ENCODE measurements at places on chromosomes 6 and 20.

DNA sequence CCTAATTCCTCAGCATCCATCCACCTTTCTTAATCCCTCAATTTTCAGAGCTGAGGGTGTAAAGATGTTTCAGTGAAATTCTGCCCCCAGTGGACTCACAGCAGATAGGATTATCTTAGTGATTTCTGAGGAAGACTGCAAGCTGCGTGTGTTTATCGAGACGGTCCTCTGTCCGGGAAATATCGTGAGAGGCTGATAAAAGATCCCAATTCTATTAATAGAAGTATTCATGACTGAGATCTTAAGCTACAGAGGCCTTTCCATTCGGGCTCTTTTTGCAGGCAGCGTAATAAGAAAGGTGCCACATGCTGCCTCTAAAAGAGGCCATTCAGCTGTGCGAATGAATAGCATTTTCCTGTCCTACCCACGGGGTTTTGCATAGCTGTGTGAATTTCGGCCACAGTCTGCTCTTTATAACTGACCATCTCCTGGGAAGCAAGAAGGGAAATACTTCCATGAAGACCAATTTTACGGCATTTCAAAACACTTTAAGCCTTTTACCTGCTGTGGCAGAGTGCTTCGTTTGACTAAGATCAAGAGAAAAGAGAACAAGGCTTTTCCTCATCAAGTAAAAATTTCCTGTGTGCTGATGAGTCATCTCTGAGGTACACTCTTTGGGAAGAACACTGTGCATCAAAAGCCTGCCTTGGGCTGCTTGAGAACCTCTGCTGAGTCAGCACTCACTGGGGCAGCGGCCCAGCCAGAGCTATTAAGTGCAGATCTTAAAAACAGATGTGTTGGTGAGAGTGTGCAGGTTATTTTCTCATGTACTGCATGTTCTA is 208.8 kb downstream of the ARHGAP18 start:
- DNase-seq: peak; percentile 43

- DNase-seq: no peak
Observed at GRCh38 chr6:45201484-45201883, 126.6 kb upstream of the RUNX2 start.

- DNase-seq: no peak
Observed at GRCh38 chr20:63093966-63094766, 87.4 kb upstream of the BHLHE23 start.

- no peak for DNase-seq
Observed at GRCh38 chr6:48641544-48641943, 530.5 kb upstream of the PTCHD4 start.

DNA sequence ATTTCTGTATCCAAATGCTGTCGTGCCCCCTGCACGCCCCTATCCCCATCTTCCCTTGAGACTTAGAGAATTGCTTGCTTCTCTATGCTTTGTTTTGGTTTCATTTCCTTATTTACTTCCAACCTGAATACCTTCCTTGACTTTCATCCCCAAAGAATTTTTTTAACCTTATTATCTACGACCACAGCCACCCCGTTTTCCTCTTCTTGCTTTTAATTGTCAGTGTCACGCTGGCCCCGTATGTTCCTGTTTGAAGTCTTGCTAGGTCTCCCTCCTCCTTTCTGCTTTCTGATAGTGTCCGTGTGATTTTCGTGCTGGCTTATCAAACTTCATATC is 40.1 kb downstream of the RNF217 start:
- DNase-seq: no peak

- DNase-seq: no peak
Observed at GRCh38 chr6:114581293-114581692, 238.5 kb upstream of the HS3ST5 start.

DNA sequence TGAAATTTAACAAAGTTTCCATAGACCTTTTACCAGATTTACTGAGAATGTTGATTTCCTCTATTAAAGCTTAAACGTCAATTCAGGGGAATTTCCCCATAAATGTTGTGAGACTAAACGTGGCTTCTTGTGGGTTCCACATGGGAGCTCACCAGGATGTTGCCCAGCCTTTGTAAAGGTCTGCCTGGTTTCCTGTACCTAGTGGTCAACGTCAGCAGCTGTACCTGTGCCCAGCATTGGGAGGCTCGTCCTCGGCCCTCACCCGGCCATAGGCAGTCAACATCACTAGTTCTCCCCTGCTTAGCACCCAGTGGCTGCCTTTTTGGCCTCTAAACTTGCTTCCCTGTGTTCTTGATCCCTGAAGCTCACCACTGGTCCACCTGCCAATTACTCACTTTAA is 22.1 kb upstream of the CD83 start:
- DNase-seq: no peak

DNA sequence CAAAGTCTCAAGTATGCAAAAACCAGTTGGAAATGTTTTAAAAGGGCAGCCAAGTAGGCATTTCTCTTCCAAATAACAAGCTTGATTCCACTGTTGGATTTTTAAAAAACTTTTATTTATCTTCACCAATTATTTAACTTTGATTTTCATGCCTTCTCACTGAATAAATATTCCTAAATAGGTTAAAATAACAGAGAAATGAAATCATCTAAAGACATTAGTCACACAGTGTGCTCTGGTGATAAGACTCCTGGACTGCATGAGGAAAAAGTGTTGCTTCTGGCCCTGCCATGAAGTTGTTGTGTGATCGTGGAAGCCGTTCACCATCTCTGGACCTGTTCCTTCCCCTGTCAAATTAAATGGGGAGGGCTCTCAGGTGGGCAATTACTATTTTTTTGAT is 33.8 kb upstream of the IGF2R start:
- DNase-seq: no peak

DNA sequence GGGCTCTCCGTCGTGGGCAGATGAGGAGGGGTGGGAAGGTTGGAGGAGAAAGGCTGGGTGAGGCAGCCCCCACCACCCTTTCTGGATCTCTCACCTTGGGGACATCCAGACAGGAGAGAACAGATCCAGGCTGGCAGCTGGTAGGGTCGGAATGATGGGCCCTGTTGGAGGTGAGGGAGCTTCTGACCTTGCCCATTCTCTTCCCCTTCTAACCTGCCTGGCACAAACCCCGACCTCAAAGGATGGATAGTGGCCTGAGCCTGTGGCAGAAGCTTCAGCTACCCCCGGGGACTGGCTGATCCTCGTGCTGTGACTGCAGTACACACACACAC is 6.0 kb upstream of the NPBWR2 start:
- no peak for DNase-seq

DNA sequence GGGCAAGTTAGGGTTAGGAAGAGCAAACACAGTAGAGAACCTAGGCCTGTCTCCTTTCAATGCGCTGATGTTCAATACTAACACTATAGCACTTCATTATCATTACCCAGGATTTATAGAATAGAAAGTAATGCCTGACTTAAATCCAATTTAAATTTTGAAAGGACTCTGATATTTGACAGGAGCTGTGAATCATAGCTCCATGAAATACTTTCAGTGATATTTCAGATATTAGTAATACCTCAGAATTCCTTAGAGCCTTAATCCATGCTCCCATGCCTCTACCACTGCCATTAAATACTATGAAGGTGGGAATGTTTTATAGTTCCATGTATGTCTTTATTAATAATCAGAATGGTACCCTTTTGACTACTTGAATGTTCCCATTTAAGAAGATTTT is 530.2 kb downstream of the BCKDHB start:
- no peak for DNase-seq

- DNase-seq: no peak
Observed at GRCh38 chr6:150200428-150201100, 57.7 kb downstream of the PPP1R14C start.

DNA sequence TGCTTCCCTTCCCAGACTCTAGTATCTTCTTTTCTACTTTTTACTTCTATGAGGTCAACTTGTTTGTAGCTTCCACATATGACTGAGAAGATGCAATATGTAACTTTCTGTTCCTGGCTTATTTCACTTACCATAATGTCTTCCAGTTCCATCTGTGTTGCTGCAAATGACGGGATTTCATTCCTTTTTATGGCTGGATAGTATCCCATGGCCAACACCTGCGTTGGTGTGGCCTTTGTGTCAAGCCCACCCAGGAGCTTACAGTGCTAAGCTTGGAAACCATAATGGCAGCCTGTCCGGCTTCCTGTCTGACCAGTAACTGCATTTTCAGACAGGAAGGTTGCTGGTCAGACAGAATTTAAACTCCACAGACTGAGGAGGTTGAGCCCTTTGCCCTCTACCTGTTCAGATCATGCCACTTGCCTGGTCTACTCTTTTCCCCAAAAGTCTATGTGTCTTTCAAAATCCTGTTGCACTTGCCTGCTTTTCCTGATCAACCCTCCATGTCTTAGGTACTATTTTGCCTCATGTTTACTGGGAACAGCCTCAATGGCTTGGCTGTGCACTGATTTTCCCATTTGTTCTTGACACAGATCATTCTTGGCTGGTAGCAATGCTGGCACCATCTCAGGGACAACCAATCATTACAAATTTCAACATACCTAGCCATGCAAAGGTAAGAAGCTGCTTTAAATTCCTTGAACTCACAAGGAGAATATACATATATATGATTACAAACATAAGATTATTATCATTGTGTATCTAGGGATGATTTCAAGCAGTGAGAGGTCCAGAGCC is 114.3 kb upstream of the PLEKHG1 start:
- no peak for DNase-seq

GRCh38 chr6:5506149-5506548 is 244.8 kb downstream of the FARS2 start:
- DNase-seq: no peak

- DNase-seq: peak; percentile 95
Observed at GRCh38 chr6:12289933-12290820, at the start of gene EDN1. Gene EDN1, plus strand, starts transcription at chr6:12290361. Its CDS starts 269 bp downstream, at chr6:12290630.

- no peak for DNase-seq
Observed at GRCh38 chr6:4316867-4317400, 181.6 kb upstream of the ECI2 start.

GRCh38 chr20:57277398-57278105 is 11.1 kb upstream of the BMP7 start:
- no peak for DNase-seq

DNA sequence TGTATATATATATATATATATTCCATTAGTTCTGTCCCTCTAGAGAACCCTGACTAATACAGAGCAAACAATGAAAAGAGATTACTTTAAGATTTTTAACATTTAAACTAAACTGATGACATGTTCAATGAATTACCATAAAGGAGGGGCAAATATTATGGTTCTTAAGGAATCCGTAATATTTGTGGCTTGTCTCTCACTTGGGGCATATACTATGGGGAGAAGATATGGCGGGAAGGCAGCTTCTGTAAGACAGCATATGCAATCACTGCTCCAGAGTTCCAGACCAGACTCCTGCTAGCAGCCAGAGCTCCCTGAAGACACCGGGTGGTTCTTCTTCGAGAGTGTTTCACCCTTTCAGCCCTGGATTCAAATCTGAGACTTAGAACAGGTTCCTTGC is 321.1 kb upstream of the NT5E start:
- DNase-seq: no peak

- no peak for DNase-seq
Observed at GRCh38 chr6:142888456-142888855, 56.5 kb downstream of the HIVEP2 start.

GRCh38 chr20:1019344-1019743 is 17.2 kb upstream of the RSPO4 start:
- no peak for DNase-seq

DNA sequence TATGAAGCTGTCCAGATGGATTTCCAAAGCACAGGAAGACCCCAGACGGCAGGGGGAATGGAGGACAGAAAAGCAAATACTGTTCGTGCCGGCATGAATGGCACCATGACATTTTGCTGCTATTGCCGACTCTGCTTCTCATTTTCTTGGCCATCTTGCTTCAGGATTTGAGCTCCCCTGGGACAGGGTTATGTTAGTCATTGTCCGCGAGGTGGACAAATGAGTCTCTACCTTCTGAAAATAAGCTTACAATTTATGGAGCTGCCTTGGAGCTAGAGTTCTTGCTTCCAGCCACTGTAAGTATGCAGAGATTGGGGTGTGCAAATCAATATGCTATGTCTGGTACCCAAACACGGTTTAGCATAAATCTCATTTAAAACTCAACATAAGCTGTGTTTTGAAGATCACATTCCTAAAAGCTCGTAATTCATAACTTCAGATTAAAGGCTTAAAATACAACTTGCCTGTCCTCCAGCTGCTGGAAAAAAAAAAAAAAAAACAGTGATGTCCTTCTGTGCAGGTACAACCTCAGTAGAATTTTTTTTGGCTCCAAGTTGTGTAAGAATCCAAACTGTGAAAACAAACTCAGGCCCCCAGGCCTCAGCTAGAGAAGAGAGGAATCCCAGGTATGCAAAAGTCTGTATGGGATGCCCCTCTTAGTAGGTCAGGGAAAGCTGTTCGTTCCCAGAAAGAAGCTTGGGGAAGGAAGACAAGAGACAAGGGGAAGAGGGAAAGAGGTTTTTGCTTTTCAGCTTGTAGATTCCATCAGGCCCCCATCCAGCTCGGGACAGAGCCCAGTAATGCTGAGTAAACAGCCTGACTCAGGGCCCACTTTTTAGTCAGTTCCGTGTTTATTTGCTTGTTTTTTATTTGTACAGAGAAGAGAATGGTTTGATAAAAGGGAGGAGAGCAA is 184.2 kb upstream of the FOXA2 start:
- peak; percentile 30 for DNase-seq

- no peak for DNase-seq
Observed at GRCh38 chr6:151483994-151484393, 9.8 kb upstream of the CCDC170 start.

DNA sequence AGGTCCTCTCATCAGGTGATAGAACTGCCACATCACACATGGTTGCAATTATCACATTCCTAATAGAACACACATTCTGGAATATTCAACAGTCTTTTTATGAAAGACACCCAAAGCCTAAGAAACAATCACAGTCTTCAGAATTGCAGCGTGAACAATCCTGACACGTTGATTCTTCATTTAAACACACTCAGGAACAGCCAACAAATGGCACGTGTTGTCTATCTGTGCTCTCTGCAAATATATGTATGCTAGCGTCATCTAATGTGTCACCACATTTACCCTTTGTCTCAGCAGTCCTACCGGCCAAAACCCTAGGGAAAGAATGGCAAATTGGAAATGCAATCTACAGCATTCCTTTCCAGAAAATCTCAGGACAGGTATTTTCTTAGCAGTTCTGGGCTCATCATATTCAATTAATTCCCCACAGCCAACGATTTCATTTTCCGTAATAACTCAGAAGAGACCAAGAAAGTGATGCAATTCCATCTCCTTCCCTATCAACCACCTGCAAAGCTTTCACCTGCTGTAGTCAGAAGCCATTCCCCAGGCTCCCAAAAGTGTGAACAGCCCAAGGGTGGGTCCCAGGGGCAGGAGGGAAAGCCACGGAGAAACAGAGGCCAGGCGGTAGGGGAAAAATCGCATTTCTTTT is 280.3 kb upstream of the JARID2 start:
- DNase-seq: no peak

GRCh38 chr20:51337126-51337805 is 205.3 kb downstream of the NFATC2 start:
- DNase-seq: no peak

- peak; percentile 69 for DNase-seq
Observed at GRCh38 chr6:10384610-10385523, 30.0 kb downstream of the TFAP2A start.

- no peak for DNase-seq
Observed at GRCh38 chr6:167664678-167665660, 161.7 kb upstream of the AFDN start.

GRCh38 chr6:170046791-170047626 is 243.9 kb downstream of the DLL1 start:
- DNase-seq: no peak

- DNase-seq: no peak
Observed at GRCh38 chr6:101722991-101723579, 329.6 kb downstream of the GRIK2 start.
